Suppressor macrophage (primary cell): ENCODE measurements at places on chromosomes 16 and 17.

DNA sequence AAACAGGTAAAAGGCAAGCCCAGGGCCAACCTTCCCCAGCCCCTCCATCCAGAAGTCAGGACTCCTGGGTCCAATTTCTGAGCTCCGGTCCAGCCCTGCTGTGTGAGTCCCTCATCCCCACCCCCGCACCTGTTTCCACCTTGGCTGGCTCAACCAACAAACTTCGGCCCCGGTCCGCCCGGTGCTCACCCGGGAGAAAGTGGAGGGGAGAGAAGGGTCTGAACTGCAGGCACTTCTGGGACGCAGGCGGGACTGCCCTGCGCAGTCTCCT lies 541 bp downstream of the RHBDF2 start:
- no peak for DNase-seq

DNA sequence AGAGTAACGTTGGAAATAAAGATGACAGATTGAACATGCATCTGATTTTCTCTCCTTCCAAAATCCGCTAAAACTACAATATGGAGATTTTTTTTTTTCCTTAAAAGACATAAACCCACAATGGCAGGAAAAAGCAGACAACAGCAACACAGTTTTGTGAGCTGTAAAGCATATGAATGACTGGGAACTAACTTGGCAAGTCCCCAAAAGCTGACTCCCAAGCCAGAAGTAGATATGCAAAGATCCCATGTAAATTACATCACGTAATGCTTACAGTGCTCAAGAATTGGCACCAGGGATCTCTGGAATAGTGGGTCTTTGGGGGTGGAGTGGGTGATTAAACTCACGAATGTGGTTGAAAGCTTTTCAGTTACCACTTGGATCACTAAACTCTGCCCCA lies 106.6 kb downstream of the ELAC2 start:
- DNase-seq, result no peak

DNA sequence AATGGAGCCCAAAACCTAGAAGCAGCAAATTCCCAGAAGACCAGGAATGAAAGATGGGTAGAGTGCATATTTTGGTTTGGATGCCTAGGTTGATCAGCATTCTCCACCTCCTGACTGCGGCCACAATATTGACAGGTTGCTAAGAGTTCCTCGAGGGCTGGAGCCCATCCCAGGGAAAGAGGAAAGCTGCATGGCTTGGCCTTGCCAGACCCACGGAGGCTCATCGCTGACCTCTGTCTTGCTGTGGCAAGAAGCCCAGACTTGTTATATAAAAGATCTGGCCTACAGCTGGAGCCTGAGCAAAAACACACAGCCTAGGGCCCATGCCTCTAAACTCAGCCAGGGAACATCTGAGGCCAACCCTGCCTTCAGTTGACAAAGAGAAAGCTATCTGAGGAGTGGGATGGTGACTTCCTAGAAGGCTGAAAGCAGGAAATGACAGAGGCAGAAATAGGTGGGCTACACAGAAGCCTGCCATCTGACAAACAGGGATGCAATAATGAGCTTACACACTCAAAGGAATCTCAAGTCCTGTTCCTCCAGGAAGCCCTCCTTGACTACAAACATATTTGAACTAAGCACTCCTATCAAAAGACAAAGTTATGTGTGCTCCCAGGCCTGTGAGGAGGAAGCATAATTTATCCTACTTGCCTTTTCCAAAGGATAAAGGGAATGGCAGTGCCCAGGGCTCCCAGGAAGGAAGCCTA lies 22.5 kb upstream of the SLC35B1 start:
- DNase-seq, result no peak

DNA sequence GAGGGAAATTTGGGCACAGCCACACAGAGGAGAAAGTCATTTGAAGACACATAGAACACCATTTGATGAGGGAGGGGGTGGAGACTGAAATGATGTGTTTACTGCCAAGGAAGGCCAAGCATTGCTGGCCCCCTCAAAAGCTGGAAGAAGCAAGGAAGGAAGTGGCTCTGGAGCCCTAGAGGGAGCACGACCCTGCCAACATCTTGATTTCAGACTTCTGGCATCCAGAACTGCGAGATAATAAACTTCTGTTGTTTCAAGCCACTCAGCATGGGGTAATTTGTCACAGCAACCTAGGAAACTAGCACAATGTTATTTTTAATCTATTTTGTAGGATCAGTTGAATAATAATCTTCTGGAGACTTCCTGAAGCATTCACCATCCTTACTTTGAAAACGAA lies 314.8 kb upstream of the GOT2 start:
- DNase-seq, result no peak

GRCh38 chr17:30376621-30377452 lies 1.9 kb upstream of the CPD start:
- peak; percentile 73 for DNase-seq

DNA sequence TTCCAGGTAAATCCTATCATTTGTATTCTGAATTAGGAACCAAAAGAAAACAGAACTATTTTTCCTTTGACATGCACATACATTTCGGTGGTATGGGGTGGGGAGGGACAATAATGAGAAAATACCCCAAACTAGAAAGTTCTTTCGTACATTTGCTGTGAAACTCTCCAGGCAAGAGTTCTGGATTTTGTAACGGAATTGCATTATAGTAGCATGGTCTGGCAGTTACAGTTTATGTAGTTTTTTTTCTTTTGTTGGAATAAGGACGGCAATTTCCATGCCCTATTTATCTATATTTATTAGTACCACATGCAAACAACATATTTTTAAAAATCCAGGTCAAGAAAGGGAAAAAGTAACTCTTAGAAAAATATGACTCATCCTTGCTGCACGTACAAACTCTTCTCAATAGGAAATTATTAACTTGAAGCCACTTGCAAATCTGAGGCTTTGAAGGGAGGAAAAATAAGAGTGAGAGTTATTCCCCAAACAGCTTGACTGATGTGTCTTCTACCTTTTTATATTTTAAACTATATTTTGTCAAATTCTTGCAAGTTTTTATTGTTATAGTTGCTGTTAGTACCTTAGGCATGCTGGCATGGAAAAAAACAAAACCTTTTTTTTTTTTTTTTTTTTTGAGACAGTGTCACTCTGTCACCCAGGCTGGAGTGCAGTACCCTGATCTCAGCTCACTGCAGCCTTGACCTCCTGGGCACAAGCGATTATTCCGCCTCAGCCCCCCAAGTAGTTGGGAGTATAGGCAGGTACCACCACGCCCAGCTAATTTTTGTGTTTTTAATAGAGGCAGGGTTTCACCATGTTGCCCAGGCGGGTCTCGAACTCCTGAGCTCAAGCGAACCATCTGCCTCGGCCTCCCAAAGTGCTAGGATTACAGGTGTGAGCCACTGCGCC lies 69.3 kb downstream of the WWP2 start:
- DNase-seq, result no peak

- DNase-seq, result no peak
Measured at GRCh38 chr16:83615141-83615952, 192.4 kb upstream of the HSBP1 start.

DNA sequence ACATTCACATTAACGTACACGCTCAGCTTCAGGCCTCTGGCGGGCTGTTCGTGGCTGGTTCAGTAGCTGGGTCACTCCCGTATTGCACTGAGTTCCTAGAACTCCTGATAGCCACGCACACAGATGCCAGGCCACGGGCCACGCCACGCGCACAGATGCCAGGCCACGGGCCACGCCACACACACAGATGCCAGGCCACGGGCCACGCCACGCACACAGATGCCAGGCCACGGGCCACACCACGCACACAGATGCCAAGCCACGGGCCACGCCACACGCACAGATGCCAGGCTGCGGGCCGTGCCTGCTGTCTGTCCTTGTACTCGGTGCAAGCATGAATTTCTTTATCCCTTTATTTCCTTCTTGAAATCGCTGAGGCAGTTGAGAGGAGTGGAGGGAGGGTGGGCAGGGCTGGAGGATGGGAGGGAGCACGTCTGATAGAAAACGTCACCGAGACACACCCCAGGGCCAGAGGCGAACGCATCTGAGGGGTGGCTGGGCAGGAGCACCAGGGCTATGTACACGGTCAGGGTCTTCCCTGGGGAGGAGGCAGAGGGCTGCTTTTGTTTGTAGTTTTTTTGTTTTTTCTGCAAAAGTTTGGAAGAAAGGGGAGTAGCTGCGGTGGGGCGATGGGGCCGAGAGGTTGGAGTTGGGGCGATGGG lies 8.6 kb upstream of the PABPN1L start:
- no peak for DNase-seq

DNA sequence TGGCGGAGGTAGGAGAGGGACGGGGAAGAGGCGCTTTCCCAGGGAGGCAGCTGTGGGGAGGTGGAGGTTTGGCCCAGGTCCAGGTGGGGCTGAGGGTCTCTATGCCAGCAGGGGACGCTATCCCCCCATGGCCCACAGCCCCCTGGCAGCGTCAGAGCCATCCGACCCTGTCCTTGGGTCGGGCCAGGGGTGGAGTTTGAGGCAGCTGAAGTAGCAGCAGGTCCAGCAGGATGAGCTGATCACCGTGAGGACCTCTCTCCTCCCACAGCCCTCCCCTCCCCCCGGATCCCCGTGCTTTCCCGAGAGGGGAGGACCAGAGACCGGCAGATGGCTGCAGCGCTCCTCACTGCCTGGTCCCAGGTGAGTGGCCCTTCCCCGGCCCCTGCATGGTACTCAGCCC lies 3.2 kb downstream of the ZNF205 start:
- DNase-seq, result no peak

DNA sequence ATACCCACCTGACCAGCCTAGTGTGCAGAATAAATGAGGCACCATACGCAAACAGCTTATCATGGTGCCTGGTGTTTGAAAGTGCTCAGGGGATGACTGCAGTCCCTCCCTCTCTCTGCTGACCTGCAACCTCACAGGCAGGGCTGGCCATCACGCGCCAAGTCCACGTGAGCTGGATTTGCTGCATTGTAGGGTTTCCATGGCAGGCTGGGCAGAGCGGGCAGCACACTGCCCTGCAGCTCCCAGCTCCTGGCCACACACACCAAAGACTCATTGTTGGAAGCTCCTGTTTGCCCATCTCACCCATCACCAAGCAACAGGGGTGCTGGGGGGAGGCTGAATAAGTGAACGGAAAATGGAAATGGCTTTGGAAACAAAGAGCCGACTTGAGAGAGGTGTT lies 81.8 kb downstream of the IRX3 start:
- DNase-seq, result no peak

GRCh38 chr16:88872650-88873331 lies 6.3 kb upstream of the PABPN1L start:
- no peak for DNase-seq

DNA sequence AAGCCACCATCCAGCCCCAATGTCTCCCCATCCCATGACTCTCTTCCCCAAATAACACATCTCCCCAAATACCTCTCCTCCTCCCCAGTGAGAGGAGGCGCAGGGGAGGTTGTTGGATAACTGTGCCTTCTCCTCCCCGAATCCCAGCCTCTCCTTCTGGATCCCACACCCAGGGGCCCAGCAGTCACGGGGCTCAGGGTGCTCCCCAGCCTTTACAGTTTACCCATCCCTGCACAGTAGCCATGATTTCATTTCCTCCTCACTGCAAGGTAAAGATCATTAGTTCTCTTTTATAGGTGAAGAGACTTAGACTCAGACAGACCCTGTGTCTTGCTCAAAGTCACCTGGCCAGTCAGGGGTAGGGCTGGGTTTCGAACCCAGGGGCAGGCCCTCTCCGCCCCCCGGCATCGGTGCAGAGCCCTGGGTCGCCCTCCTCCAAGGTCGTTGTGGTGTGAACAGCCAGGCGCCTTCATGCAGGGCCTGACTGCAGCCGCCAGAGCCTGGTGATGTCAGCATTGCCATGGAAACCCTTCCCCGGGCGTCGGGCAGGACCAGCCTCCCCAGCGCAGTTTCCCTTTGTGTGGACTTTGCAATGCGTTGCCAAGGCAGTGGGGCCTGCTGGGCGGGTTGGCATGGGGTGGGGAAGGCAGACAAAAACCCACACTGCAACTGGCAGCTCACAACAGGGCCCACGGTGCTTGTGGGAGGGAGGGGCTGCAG lies 53.3 kb upstream of the TOB1 start:
- peak; percentile 96 for DNase-seq

DNA sequence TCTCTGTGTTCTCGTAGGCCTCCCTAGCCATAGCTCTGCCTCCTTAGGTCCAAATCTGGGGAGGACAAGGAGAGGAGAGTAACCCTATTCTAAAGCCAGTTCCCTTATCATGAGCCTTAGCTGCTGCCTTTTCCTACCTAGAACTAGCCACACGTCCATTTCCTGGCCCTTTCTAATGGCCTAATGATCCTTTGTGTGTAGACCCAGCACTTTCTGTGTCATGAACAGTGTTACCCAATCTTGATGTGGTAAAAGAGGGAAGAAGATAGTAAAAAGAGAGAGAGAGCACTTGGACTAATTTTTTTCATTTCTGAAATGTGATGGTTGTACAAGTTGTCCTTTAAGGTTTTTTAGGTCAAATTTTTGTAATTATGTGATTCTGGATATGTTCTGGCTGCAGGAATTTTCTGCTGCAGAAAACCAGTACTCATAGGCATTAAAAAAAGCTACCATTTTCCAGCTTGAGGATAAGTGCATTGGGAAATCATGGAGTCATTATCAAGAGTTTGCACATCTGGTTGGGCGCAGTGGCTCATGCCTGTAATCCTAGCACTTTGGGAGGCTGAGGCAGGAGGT lies 18.2 kb downstream of the CASC3 start:
- DNase-seq, result peak; percentile 28

DNA sequence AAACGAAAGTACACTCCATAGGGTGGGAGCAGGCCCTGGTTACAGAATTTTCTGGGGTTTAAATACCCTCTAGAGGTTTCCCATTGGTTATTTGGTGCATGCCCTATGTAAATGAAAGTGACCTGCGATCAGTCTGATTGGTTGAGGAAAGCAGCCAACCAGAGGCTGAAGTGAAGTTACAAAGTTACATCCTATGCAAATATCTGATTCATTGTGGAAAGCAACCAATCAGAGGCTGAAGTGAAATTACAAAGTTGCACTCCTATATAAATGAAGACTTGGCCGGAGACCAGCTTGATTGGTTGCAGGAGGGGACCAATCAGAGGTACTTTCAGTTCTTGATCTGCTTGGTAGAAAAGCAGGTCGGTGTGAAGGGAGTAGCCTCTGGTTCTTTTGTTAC lies 24.4 kb downstream of the NAA60 start:
- no peak for DNase-seq

DNA sequence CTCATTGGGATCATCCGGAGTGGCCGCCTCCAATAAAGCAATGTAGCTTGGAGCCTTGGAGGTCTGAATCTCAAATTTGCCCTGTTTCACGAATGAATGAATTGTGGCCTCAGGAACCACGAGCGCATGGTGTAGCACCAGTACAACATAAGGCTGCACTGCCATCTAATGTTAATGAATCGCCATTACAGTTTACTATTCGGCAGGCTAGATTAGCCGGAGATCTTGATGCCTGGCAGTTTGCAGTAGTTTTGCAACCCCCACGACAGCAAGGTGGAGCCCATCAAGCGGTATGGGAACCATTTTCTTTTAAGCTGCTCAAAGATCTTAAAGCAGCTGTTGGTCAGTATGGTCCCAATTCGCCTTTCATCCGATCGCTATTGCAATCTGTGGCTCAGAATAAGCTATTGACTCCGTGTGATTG lies 18.8 kb downstream of the ALOX15B start:
- peak; percentile 82 for DNase-seq

- DNase-seq, result no peak
Measured at GRCh38 chr17:82822281-82822680, 17.5 kb downstream of the ZNF750 start.

- no peak for DNase-seq
Measured at GRCh38 chr17:16075949-16076348, 76.3 kb downstream of the TTC19 start.
